ENCODE measurements at places on chromosomes 1 and 21.
A peak's percentile ranks its signal among the peaks of the same experiment; 100 is the strongest.

DNA sequence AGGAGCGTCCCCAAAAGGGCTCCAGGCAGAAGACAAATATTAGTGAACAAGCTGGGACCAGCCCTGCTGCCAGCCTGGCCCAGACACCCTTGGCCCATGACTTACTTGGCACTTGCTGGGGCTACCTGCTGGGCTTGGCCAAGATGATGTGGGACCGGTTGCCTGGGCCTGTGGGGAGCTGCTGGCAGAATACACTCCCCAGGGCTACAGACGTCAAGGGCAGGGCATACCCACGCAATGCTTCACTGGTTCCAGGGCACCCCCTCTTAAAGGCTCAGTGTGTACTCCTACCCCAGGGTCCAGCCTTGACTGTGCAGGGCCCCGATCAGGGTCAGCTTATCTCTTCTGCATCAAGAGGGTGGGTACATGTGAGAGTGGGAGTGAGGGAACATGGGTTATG is 106.5 kb upstream of the SLC2A1 start:
- DNase-seq = no peak

GRCh38 chr1:153860285-153860684 is 62.5 kb downstream of the GATAD2B start:
- DNase-seq = no peak

DNA sequence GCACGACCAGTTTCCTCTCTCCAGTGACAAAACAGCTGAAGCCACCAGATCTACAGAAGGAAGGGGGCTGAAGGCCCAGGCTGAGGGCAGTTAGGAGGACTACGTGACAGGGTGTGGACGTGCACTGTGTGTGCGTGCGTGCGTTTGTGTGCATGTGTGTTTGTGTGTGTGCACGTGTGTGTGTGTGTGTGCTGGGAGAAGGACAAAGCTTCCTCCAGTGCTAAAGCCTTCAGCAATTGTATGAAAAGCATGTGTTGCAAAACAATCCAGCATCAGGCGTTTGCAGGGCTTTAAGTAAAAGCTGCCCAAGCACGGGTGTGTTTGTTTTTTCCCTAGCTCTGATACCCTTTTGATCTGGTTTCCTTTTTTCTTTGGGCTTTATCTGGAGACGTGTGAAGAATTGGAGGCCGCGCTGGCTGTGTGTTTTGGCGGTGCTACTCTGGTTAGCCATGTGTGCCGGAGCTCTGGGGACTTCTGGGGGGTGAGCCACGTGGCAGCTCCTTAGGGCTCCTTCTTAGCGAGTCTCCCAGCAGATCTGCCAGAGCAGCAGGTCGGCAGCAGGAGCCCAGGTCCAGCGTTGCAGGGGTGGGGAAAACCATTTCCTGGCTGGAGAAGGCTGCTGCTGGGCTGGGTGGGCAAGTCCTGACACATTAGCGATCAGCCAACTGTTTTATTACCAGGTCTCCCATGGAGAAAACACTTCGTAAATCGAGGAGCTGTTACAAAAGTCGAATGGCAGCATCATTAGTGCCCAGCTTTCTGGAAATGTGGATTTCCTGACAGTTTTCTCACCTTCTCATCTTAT is 73.4 kb downstream of the UCK2 start:
- DNase-seq = no peak

DNA sequence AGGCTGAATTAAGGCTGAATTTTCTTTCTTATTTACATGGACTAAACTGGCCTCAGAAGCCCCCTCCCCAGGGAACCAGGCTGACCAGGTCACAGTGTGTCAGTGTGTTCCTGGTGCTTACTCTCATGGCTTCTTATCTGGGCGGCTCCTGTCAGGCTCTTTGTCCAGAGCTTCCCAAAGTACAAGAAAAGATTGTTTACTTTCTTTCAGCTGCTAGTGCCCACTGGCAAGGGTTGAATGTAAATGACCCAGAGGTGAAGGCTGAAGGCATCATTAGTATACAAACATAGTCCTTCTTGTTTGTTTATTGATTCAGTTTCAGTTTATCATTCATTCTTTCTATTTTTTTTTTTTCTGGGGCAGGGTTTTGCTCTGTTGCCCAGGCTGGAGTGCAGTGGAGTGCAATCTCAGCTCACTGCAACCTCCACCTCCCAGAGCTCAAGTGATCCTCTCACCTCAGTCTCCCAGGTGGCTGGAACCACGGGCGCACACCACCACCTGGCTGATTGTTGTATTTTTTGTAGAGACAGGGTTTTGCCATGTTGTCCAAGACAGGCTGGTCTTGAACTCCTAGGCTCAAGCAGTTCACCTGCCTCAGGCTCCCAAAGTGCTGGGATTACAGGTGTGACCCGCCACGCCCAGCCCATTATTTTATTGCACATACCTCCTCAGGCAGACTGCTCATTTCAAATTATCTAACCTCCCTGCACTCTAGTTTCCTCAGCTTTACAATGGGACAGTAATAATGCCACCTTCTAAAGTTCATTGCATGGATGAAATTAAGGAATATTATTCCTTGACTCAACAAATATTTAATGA is 9.8 kb upstream of the KDM4A start:
- DNase-seq = no peak

- DNase-seq = no peak
Observed at GRCh38 chr21:16514316-16514715, 784.5 kb downstream of the USP25 start.

GRCh38 chr1:44740179-44740617 is 561 bp downstream of the KIF2C start:
- no peak for DNase-seq

GRCh38 chr21:41234569-41234968 is 66.6 kb downstream of the BACE2 start:
- no peak for DNase-seq

GRCh38 chr1:221015159-221015790 is 136.0 kb downstream of the HLX start:
- DNase-seq = no peak

- DNase-seq = no peak
Observed at GRCh38 chr1:15836772-15837669, 10.5 kb upstream of the SPEN start.

DNA sequence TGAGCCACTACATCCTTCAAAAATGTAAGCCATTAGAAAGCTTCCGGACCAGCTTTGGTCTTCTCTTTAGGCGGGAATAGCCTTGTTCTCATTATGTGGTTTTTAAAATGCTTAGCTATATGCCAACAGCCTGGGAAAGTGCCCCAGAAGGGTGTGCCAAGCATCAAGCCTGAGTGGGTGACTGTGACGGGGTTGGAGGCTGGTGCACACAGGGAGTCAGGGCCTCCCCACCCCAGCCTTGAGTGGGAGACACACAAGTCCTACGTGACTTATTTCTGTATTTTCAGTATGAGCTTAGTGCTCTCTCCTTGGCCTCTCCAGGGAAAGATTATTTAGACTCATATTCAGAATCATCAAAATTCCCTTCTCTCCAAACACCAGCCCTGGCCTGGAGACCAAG is 9.8 kb downstream of the UBASH3A start:
- no peak for DNase-seq

DNA sequence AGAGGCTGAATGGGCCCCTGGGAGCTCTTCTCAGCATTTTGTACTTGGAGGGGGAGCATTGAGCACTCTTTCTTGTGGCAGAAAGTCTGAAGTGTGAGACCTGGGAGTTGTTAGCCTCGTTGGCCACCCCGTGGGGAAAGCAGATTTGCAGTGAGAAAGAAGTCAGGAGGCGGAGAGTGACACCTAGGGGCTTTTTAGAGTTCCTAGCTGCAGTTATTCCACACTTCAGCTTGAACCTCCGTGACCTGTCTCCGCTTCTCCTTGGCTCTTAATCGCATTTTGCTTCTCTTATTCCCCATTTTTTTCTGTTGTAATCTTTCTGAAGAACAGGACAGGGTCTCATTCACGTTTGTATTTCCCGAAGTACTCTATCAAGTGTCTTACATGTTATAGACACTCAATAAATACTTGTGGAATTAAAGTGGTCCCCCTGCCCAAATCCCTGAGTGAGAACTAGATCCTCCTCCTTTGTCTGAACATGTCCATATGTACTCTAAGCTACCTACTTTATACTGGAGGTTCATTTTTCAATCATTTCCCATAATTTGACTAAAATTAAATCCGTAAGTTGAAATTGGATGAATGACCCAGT is 14.5 kb upstream of the C1orf141 start:
- peak; percentile 84 for DNase-seq

GRCh38 chr1:166947398-166948043 is 27.8 kb downstream of the ILDR2 start:
- DNase-seq = no peak

- no peak for DNase-seq
Observed at GRCh38 chr1:217134857-217135568, 411.8 kb upstream of the ESRRG start.

GRCh38 chr1:66366634-66367033 is 167.3 kb upstream of the SGIP1 start:
- DNase-seq = no peak

DNA sequence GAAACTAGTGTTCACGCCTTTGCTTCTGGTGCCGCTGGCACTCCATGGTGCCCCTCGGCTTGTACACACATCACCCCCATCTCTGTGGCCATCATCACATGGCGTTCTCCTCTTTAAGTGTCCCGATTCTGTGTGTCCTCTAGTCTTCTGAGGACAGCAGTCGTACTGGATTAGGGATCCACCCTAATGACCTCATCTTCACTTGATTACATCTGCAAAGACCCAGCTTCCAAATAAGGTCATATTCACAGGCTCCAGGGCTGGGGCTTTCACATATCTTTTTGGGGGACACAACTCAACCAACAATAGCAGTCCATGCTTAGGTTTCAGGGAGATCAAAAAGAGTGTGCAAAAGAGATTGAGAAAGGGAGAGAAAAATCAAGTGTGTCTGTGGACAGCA is 64.9 kb downstream of the HLCS start:
- DNase-seq = no peak

DNA sequence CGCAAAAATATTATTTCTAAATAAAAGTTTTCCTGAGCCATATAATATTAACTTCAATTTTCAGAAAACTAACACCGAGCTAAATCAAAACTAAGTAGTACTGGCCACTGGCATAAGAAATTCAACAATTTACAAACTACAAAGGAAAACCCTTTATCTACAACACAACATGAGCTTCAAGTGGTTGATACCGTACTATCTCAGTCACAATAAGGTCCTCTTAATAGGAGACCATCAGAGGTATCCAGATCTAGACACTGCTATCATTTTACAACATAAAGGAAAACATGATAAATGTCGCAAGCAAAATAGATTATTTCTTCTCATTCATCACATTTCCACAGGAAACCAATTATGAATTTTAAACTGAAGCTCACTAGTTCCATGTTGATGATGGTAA is 39.5 kb downstream of the GATAD2B start:
- no peak for DNase-seq

DNA sequence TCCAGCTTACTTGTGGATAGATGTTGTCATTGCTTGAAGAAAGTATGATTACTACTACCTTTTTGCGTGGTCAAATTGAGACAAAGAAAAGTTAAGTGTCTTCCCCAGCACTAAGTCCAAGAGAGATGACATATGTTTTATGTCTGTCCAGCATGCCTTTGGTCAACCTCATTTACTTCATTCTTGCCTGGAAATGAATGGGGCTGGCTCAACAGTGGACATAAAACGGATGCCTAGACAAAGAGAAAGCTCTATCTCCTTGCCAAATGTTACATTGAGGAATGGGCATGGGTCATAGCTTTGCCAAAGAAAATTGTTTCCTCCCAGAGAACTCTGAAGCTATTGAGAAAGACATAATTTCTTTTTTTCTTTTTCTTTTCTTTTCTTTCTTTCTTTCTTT is 82.4 kb upstream of the PLPPR4 start:
- no peak for DNase-seq

- no peak for DNase-seq
Observed at GRCh38 chr1:53617382-53617781, 121.6 kb downstream of the GLIS1 start.

DNA sequence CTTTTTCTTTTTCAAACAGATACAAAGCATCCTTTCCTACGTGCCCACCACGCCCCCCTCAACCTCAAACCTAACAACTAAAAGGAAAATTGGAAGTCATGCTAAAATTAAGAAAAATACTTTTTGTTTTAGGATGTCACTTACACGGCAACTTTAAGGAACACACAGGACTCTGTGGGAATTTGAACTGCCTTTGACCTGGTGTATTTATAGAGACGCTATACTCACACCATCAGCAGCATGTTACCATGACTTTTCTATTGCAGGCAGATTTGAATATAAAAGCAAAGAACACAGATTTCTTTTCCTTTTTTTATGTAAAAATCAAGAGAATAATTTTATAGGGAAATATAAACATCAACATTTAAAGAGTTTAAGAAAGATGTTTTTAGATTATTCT is 198.2 kb downstream of the SIPA1L2 start:
- no peak for DNase-seq

DNA sequence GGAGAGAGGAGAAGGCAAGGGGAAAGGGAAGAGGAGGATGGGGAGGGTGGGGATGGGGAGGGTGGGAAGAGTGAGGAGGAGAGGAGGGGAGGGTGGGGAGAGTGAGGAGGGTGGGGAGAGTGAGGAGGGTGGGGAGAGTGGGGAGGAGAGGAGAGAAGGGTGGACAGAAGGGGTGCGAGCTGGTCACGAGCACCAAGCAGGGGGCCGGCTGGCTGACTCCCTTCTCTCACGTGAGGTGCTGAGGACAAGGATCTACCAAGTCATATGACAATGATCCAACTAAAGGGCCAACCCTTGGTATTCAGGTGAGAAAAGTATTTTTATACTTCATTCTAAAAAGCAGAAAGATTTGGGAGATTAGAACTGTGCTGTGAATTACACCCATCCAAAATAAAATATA is 51.8 kb downstream of the COQ8A start:
- DNase-seq = no peak

GRCh38 chr1:84192681-84193080 is 48.6 kb downstream of the PRKACB start:
- DNase-seq = no peak

DNA sequence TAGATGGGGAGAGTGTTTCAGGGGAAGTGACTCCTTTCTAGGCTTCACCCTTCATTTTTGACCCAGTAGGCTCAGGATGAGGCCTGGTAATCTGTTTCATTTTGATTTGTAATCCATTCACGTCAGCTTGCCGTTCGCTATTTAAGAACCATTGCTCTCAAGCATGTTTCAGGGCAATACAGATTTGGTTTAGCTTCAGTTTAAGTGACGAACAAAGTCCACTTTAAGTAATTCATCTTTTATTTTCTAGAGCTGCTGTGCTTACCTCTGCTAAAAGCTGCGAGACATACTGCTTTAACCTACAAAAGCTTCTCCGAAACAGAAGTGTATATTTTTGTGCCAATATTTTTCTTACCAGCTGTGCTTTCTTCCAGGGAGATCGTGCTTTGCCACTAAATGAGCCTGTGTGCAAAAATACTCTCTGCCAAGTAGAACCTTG is 8.9 kb upstream of the FMO3 start:
- no peak for DNase-seq

GRCh38 chr1:178628637-178629251 is 96.3 kb upstream of the RALGPS2 start:
- no peak for DNase-seq

GRCh38 chr1:238135708-238136664 is 245.3 kb upstream of the ZP4 start:
- no peak for DNase-seq
